ENCODE measurements at places on chromosomes 11 and 22.

GRCh38 chr11:34613552-34614056 is 7.3 kb upstream of the EHF start:
- DNase-seq: no peak

GRCh38 chr11:121033635-121034034 is 9.7 kb downstream of the TBCEL start:
- DNase-seq: no peak

DNA sequence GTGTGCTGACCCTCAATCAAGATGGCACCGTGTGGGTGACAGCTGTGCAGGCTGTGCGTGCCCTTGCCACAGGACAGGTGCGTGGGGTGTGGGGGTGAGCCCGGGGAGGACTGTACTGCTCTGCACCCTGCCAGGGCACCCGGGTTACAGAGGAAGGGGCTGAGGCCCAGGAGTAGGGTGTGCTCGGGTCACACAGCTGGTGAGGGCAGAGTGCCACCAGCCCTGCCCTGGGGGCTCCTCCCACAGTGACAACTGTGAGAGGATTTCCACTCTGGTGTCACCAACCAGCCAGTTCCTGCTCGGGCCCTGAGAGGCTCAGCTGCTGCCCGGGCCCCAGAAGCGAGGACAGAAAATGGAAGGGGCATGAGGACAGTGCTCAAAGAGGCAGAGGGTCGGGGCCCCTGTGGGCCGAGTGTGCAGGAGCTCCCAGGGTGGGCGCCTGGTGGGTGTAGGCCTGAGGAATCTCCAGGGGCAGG is 20.5 kb downstream of the TRMU start:
- DNase-seq: no peak

- DNase-seq: no peak
These were observed 22.8 kb downstream of the TEAD1 start for GRCh38 chr11:12696911-12697581.

DNA sequence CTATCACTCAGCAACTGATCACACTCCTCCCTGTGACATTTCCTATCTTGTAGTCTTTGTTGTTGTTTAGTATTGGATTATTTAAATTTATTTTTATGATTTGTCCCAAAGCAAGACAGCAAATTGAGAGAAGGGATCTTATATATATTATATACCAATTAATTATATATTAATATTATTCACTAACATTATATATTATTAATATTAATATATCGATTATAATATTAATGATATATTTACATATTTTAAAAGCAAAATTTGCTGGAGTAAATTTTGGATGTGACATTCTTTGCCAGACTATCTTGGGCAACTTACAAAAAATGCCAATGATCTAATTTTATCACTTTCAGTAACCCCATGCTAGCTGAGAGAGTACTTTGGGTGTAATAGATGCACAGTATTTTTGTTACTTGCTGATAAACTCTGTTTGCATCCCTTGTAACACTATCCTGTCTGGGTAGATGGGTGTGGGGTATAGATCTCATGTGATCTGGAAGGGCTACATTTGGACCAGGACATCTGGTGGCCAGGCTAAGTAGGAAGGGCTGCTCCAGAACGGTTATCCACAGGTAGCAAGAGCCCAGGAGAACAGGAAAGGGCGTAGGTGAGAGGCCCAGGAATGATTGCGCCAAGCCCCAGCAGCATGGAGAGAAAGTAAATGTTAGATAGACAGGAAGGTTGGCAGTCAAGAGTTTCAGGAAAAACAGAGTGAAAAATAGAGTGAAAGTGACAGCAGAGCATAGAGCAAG is 608.6 kb upstream of the KIRREL3 start:
- DNase-seq: no peak

GRCh38 chr11:96389720-96390487 is at the start of the genes CCDC82 and JRKL:
TSS of gene CCDC82 (minus strand) at chr11:96389912. CDS start at chr11:96384747, 5,165 bp downstream.
TSS of gene JRKL (plus strand) at chr11:96390013. CDS start at chr11:96390650, 637 bp downstream.
- DNase-seq: peak; percentile 85
